Stimulated activated CD4-positive, alpha-beta T cell treated with anti-CD3 and anti-CD28 coated beads, Interleukin-1b, Interleukin-23, amount 100 ng/mL, for 4 hours (primary cell): ENCODE measurements at places on chromosomes 3 and 15.

- no peak for DNase-seq
Measured at GRCh38 chr3:19945534-19945933, 1.4 kb upstream of the RAB5A start.

- no peak for DNase-seq
Measured at GRCh38 chr3:48915296-48915695, 3.3 kb upstream of the ARIH2 start.

DNA sequence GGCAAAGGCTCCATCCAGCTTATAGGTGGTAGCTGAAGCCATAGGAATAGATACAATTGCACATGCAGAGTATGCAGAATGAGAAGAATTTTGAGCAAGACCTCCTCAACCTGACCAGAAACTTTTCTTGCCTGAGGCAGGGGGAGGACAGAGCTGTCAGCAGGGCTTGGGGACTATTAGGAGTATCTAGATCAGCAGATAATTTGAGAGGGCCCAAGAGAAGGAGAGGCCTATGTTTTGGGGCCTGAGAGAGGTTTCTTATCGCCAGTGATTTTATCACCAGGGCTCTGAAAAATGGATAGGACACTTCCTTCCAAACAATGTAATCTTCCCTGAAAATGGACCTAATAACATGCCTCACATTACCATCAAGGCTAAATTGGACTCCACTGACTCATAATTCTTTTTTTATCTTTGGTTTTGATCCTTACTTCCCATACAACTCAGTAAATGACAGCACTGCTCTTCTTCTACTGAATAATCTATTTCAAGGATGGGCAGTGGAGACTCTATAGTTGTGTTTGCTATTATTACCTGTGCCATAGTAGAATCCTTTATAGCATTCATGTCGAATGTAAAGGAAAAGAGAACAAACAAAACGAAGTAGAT, 15.8 kb upstream of the RAMAC start:
- no peak for DNase-seq

- DNase-seq, result no peak
Measured at GRCh38 chr3:72993391-72993790, 3.2 kb upstream of the PPP4R2 start.

DNA sequence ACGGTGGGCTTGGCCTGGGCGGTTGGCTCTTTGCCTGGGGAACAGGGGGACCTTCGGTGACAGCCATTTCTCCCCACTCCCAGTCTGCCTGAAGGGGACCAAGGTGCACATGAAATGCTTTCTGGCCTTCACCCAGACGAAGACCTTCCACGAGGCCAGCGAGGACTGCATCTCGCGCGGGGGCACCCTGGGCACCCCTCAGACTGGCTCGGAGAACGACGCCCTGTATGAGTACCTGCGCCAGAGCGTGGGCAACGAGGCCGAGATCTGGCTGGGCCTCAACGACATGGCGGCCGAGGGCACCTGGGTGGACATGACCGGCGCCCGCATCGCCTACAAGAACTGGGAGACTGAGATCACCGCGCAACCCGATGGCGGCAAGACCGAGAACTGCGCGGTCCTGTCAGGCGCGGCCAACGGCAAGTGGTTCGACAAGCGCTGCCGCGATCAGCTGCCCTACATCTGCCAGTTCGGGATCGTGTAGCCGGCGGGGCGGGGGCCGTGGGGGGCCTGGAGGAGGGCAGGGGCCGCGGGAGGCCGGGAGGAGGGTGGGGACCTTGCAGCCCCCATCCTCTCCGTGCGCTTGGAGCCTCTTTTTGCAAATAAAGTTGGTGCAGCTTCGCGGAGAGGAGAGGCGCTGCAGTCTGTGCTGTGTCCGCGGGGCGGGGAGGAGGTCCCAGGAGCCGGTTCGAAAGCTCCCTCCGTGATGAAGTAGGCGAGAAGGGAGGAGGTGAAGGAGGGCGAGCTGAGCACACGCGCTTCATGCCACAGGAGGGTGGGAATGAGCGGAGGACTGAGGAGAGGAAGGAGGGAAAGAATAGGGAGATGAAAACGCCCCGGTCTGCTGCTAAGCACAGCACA, 9.6 kb downstream of the CLEC3B start:
- no peak for DNase-seq

DNA sequence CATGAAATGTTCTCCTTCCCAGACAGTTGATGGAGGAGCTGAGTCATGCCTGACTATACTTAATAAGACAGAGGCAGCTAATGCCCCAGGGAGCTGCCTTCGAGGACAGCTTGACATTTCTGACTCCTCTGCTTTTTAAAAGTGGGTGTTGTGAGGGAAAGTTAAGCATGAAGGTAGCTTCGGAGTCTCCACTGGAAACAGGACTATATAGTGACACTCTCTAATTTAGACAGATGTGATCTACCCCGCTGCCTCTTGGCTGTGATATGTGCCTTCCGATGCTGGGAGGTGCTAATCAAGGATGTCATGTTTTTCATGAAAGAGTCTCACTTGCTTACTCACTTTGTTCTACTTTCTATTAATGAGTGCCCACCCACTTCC, 72.7 kb downstream of the IL1RAP start:
- DNase-seq, result peak; percentile 7

- DNase-seq, result no peak
Measured at GRCh38 chr3:168249205-168249549, 153.5 kb upstream of the GOLIM4 start.

GRCh38 chr3:46981932-46982471, 2.5 kb downstream of the NBEAL2 start:
- DNase-seq, result no peak

DNA sequence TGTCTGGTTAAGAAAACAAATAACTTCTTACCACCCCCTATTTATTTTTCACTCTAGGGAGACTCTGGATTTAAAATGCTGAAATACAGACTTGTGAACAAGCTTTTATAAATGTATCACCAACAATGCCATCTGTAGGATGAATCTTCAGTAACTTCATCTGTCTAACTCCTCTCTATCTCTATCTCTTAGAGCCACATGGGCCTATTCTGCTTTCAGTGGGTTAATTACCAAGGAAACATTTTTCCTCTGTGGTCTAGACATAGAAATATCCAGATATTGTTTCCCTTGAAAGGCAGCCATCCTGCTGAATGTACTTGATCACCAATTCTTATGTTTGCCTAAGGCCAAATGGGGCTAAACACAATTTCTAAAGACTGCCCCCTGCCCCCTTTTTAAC, 167.6 kb upstream of the COL8A1 start:
- DNase-seq, result no peak

DNA sequence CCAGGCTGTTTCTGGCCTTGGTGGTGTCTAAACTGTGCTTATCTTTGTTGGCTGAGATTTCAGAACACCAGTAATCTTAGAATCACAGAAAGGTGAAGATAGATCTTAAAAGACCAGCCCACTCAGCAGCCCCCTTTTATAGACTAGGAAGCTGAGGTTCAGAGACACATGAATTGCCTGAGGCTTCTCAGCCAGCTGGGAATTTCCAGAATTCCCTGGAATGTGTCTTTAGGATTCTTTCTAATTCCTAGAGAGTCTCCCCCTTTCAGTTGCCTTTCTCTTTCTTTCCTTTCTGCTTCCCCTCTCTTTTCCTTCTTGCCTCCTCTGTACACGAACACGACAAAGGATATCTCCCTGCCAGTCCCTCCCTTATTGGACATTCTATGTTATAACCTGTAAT, 19.5 kb downstream of the ANKUB1 start:
- DNase-seq, result no peak

- DNase-seq, result no peak
Measured at GRCh38 chr3:173986861-173987410, 589.4 kb downstream of the NLGN1 start.

- no peak for DNase-seq
Measured at GRCh38 chr3:88996691-88997090, 110.7 kb upstream of the EPHA3 start.

DNA sequence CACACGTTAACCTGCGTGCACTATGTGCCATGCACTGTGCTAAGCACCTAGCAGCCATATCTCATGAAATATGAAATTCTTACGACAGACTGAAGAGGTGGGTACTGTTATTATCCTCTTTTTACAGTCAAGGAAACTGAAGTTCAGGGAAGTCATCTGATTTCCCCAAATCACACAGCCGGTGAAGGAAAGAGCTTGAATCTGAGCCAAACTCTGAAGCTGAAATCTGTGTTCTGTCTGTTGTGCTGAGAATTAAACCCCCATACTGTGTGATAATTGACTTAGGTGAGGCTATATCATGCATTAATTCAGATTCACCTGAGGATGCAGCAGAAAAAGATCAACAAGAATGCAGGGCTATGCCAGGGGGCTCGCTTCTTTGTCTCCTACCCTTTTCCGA, 475 bp downstream of the FAM107A start:
- no peak for DNase-seq

DNA sequence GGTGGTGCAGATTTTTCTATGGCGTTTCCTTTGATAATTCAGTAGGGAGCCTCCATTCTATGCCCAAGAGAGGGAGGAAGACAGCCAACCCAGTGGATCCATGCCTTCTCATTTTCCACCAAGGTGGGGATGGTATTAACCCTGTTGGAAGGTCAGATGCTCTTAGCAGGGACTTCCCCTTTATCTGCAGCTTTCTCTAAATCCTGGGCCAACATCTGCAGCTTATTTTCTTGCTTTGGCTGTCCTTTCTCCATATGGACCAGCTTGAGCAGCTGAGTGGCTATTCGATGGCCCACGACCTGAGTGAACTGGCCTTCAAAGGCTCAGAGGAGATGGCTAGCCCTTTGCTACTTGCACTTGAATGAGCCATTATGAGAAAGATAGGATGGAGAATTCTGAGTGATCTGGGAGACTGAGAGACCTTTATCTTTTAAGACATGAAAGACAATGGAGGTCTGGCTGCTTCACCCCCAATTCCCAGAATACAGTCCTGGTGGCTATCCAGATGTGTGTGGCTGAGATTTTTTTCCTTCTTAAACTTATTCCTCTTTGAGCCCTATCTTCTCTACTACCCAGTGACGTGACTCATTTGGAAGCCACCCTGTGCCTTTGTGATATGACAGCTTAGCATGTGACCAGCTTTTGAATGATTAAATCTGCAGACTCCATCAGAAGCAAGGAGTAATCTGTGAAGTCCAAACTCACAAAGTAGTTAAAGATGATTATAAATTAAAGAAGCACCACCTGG, 39.6 kb upstream of the TRAK1 start:
- DNase-seq, result no peak

- DNase-seq, result no peak
Measured at GRCh38 chr3:48894516-48894915, 4.2 kb downstream of the SLC25A20 start.

DNA sequence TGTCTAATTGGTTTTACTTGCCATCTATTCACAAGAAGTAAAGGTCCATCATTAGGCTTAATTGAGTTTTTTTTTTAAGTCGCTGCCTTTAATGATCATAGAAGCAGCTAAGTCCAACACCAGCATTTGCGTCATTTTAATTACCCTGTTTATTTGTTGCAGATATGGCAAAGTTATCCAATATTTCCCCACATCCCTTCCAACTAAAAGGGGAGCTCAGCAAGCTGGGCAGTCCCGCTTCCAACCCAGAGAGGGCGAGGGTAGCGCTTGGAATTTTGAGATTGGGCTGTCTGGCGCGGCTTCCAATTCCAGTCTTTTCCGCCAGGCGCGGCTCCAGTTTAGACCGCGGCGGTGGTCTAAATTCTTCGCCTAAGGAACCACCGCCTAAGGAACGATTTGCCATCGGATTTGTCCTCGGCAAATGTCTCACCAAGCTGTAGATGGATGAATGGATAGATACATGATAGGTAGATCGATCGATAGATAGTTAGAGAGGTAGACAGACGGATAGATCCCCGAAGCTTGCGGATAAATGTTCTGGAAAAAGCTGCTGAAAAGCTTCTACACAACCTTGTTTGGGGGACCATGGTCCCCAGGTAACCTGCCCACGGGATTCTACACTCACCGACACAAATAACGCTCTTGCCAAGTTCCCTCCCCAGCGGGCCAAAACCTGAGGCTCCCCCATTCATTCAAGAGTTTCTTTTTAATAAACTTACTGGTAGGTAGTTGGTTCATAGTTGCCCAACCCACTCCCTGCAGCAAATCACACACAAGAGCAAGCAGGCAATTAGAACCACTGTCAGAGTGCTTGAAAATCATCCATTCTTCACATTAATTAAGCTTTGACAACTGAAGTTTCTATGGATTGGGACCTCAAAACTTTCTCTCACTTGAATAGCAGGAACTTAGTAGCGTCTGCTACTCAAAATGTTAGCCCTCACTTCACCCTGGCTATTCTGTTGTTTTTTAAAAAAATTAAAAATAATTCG, 49.1 kb downstream of the ZIC4 start:
- DNase-seq, result no peak

DNA sequence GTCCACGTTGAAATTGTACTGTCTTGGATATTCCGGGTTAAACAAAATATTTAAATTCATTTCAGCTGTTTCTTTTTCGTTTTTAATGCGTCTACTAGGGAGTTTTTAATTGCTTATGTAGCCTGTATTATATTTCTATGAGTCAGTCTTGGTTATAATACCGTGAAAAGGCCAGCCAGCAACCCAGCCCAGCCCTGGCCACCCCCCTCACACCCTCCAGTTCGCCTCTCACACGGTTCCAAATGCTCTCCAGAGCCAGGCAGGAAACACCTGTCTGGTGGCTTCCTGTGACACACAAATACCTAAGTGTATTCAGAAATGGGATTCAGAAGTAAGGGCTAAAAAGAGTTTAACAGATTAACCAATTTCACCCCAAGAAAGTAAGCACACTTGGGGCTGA, 4.4 kb downstream of the SH3BP5 start:
- no peak for DNase-seq
